Uterine smooth muscle cell (primary cell): ENCODE measurements at places on chromosomes 5 and 9. TPM values are rescaled to one million over a fixed set of nuclear protein-coding genes. Genes with fewer than 3 reads are reported as not detected.

The NPR3 gene
- 3.9 and 17.8 TPM in 2 replicates for total RNA-seq

The NMUR2 gene
- under 0.01 TPM in 1 of 2 replicates, not detected in the other for total RNA-seq

The SH3PXD2B gene
- 24.1 and 31.7 TPM in 2 replicates for total RNA-seq

The FYB1 gene
- total RNA-seq = 0.12 and 0.22 TPM in 2 replicates

The FREM1 gene
- total RNA-seq = 0.11 and 1.1 TPM in 2 replicates

The RLN2 gene
- total RNA-seq = 0.25 and 0.33 TPM in 2 replicates

The PCDHGA8 gene
- 1.1 and 2.4 TPM in 2 replicates for total RNA-seq

The C9orf43 gene
- 0.25 and 0.77 TPM in 2 replicates for total RNA-seq

The KLHL3 gene
- 3.4 and 4.0 TPM in 2 replicates for total RNA-seq

The CNTLN gene
- 12.1 and 15.5 TPM in 2 replicates for total RNA-seq

The MCC gene
- total RNA-seq = 10.4 and 19.0 TPM in 2 replicates

The REEP2 gene
- total RNA-seq = 12.0 and 24.2 TPM in 2 replicates

The LCN15 gene
- not detected in 2 replicates for total RNA-seq

The PROB1 gene
- 0.87 and 1.00 TPM in 2 replicates for total RNA-seq

The EXOSC3 gene
- 34.4 and 58.8 TPM in 2 replicates for total RNA-seq

The PAEP gene
- total RNA-seq = not detected in 2 replicates

The CATSPER3 gene
- total RNA-seq = 0.12 and 0.22 TPM in 2 replicates

The KCNN2 gene
- 0.22 and 0.37 TPM in 2 replicates for total RNA-seq

The MAN1B1 gene
- 73.2 and 128 TPM in 2 replicates for total RNA-seq

The NEURL1B gene
- 4.7 and 11.4 TPM in 2 replicates for total RNA-seq
